ENCODE measurements at places on chromosomes 1 and 21.

DNA sequence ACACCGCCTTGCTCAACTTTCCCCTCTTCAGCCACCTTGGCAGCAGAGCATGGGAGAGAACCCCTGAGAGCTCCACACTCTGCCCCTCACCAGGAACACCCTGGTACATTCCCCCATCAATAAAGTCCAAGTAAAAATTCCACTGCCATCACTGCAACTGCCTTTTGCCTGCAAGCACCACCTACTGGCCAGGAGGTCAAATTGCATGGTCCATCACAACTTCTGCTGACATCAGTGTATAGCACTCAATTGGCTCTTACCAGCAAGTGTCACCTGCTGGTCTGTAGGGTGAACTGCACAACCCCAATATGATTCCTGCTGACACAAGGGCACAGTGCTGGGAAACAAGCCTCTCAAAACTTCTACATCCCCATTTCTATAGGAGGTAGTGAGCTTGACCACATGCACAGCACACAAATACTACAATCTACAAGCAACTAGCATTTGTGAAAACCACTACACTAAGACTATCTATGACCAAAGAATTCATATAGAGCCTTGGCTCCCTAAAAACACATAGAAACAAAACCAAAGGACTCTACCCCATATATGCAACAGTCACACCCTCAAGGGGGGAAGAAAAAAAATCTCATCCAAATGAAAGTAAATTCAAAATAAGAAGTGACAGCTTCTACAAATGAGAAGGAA, 69.2 kb downstream of the FASLG start:
- DNase-seq = no peak

DNA sequence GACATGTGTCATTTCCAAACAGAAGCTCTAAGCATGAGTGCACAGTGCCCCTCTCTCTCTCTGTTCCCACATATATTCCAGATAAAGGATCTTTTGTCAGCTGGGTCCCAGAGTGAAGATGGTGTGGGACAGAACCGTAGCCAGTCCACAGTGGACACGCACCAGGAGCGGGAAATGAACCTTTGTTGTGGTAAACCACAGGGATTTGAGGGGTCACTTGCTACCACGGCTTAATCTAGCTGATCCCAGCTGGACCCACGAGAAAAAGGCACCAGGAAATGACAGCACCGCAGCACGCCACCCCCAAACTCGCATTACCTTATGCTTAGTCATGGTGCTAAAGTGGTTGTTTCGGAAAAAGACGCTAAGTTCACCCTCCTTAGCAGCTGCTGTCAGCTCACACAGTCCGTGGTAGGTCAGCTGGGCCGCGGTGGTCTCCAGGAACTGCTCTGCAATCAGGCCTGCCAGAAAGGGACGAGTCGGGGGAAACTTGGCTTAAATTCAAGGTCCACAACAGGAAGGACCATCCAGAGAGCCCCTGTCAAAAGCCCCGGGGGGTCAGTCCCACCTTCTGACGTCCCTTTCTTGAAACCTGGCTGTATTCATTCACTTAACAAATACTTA, 7.5 kb downstream of the MINDY1 start:
- no peak for DNase-seq

- DNase-seq = no peak
Observed at GRCh38 chr1:94629259-94630181, 88.0 kb upstream of the F3 start.

DNA sequence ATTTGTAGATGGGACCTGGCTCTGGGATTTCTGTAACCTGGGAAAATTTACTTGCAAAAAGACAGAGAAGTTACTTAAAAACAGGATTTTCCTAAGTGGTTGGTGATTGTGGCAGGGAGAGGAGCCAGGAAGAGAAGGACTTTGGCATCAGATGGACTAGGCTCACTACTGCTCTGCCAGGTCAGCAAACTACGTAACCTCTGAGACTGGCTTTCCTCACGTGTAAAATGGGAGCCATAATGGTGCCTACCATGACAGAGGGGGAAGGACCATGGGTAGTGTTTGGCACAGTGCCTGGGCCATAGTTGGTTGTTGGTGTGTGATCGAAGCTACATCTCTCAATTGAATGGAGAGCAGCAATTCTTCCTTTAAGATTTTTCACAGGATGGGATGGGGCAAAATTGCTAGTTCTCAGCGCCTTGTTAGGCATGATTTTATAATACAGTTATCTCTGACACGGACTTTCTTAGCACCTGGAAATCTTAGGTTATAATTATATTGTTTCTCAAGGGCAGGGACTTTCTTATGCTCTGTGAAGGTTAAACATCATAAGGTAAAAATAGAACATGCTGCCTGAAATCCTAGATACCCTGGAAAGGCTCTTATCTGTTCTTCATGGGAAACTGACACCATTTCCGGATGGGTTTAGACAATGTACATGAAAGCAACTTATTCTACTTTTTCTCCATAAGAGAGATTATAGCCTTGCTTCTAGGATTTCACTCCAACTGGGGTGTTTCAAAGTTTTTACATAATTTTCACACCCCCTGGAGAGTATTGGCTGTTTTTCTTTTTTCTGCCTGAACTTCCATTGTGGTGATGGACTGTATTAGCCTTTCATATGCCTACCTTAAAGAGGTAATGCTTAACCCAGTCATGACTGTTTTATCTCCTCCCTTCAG, 10.9 kb downstream of the ROR1 start:
- DNase-seq = no peak

DNA sequence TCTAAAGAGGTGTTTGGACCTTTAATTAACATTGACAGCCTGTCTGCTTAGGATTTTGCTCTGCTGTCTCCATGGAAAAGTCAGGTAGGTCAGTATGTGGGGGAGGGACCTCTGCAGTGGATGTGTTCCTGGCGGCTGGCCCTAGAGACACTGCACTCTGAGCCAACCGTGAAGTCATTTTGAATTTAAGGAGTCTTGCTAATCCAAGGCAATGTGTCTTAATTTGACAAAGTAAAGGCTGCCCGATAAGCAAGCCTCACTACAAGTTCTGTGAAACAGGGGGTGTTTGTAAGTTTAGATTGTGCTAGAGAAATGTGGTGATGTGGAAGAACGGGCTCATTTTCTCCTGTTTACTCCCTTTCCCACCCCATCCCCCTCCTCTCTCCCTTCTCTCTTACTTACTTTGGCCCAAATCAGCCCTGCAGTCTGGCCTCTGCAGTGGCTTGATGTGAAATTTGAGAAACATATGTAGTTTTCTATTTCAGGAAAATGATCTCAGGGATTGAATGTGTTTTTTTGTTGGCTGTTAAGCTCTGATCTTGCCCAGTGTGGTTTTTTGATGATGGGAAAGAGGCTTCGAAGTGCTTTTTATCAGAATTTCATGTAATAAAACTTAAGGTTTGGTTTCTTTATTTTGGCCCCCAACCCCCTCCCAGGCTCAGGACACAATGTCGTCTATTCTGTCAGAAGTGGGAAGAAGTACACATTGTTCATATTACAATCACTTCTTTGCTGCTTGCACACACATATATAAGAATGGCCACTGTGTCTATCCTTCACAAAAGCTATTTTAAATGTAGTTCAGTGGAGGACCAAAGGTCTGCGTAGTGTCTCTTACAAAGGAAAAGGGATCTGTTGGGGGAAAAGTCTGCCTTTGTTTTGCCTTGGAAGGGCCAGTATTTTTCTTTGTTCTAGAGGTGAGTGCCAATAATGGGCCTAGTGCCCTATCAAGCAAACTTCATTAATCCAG, 96.6 kb downstream of the FGGY start:
- DNase-seq = peak; percentile 64

- no peak for DNase-seq
Observed at GRCh38 chr1:20530306-20530705, 22.1 kb upstream of the FAM43B start.

- no peak for DNase-seq
Observed at GRCh38 chr1:107058245-107059032, 2.0 kb downstream of the PRMT6 start.

- no peak for DNase-seq
Observed at GRCh38 chr1:35637401-35637809, 3.9 kb downstream of the PSMB2 start.

DNA sequence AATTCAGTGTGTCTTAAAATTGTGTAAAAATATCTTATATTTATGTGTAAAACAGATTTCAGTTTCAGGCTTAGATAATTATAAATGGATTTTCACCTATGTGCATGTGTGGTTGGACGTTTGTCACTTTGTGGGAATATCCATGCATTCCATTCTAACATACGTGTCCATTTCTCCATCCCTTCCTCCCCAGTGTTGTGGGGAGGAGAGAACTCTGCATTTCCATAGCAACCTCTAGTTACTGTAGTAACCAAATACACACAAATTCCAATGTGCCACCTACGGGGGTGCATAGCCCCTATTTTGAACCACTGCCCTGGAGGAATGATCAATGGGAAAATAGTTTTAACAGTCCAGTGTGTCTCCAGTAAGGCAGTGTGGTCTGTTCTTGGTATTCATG, 79.0 kb downstream of the RASAL2 start:
- no peak for DNase-seq

DNA sequence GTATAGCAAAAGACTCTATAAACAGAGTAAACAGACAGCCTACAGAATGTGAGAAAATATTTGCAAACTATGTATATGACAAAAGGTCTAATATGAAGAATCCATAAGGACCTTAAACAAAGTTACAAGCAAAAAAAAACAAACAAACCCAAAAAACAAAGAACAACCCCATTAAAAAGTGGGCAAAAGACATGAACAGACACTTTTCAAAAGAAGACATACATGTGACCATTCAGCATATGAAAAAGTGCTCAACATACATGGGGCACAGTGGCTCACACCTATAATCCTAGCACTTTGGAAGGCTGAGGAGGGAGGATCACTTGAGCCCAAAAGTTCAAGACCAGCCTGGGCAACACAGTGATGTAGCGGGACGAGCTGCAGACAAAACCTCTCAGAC, 17.9 kb upstream of the OR2B11 start:
- no peak for DNase-seq

GRCh38 chr1:228801068-228801467, 65.8 kb downstream of the RHOU start:
- no peak for DNase-seq

GRCh38 chr1:174217248-174217647, 57.9 kb downstream of the RABGAP1L start:
- no peak for DNase-seq

GRCh38 chr1:160049101-160049500, 17.3 kb upstream of the PIGM start:
- no peak for DNase-seq

DNA sequence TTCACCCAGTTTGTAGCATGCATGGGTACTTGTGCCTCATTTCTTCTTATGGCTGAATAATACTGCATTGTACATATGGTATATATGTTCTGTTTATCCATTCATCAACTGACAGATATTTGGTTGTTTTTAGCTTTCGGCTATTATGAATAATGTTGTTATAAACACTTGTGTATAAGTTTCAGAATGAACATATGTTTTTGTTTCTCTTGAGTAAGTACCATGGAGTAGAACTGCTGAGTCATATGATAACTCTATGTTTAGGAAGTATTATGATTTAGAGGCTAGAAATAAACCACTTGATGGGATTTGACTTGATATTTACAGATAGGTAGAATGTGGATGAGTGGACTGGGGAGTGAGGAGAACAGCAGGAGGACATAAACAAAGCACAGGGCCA, 48.6 kb downstream of the WNT2B start:
- no peak for DNase-seq

- no peak for DNase-seq
Observed at GRCh38 chr21:37319551-37319950, 47.0 kb upstream of the DYRK1A start.
